ENCODE measurements at places on chromosomes 1 and 21.

- no peak for DNase-seq
Observed at GRCh38 chr21:36803051-36803645, 104.2 kb downstream of the SIM2 start.

GRCh38 chr1:112061056-112061455 lies 71.6 kb upstream of the KCND3 start:
- DNase-seq = no peak

- no peak for DNase-seq
Observed at GRCh38 chr1:224543453-224543852, 72.7 kb upstream of the CNIH3 start.

GRCh38 chr1:74502432-74502831 lies 10.0 kb downstream of the LRRC53 start:
- no peak for DNase-seq

- no peak for DNase-seq
Observed at GRCh38 chr1:104868794-104869193, 1119.1 kb downstream of the AMY1C start.

GRCh38 chr1:198889101-198889500 lies 250.3 kb downstream of the PTPRC start:
- DNase-seq = no peak

DNA sequence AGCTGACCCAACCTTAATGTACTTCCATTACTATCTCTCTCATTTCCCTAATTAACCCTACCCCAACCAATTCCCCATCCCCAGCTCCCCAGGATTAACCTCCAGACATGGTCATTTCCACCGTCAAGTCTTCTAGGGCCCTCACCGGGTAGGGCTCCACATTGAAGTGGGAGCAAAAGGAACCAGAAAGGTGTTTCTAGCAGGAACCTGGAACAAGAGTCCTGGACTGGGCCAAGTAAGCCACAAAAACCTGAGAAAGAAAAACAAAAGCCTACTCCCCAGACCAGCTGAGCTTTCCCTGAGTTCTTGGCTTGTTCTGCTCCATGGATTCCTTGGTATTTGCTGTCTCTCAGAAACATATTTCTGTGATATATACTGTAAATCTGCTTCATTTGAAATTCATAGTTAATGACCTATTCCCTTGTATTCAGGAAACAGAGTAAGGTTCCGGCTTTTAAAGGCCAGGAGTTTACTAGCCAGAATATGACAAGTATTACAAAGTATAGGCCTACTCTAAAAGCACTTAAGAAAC lies 58.4 kb downstream of the SYF2 start:
- DNase-seq = no peak

- DNase-seq = no peak
Observed at GRCh38 chr1:232982238-232982944, 32.0 kb downstream of the NTPCR start.

DNA sequence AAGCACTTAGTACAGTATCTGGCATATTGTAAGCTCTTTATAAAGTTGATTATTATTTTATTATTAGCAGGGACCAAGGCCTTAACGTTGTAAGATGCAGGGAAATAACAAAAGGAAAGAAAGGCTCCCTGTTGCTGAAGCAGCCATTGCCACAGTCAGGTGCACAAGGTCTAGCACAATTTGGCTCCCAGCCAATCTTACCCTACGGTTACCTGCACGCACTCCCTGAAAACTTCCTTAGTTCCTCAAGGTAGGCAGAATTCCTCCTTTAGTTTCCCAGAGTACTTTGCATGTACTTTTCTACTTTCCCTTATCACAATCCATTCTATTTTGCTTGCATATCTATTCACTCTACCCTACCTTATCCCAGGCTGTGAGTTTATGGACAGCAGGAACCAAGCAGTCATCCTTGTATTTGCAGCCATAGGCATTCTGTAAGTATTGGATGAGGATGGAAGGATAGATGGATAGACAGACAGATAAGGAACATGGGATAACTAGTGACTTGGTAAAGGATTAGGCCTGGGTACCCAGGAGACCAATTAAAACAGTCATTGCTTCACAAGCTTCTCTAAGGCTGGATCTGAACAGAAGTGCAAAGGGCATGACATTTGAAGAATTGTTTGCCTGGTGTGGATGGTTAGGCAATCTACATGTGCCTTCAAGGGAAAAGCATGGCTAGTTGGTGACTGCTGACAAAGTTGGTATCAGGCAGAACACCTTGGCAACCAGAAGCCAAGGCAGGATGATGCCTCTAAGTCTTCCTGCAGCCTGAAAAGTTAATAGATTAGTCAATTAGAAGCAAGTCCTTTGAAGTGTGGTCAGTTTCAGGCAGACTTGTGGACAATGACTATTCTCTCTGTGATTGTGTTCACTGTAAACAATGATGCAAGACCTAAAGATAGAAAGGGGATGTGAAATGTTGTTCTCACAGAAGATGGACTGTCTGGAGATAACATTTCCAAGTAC lies 20.8 kb upstream of the JAK1 start:
- no peak for DNase-seq

DNA sequence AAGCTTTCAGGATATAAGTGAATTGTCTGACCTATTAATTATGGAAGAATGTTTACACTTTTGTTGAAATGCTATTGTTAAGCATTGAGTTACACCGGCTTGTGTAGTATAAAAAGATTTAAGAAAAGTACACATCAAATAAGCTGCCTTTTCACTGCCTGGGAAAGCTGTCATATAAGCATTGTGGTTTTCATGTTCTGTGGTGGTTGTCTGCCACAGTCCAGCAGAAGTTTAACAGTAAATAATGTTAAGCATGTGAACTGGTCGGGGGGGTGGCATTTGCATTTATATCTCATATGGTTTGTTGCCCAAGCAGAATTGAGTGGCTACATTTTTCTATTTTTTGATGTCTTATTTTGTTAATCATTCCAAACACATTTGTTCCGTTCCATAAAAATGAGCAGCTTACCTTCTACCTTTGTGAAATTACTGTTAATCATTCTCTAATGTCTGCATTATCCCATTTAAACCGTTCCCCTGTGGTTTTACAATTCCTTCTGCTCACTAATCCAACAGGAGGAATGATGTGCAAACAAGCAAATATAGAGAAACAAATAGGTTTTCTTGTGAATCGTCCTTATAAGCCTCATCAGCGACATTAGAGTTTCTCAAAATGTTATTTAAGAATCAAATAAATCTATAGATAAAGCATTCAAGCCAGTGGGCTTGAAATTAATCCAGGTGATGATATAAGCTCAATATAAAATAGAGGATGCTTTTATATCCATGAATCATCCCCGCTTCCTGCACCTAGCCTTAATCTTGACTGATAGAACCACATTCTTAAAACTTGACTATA lies 160.8 kb upstream of the SAMSN1 start:
- no peak for DNase-seq

GRCh38 chr1:237811633-237812032 lies 79.1 kb downstream of the ZP4 start:
- DNase-seq = no peak

GRCh38 chr1:180156631-180157091 lies 2.0 kb downstream of the QSOX1 start:
- DNase-seq = no peak

GRCh38 chr21:34621434-34622350 lies 6.8 kb upstream of the RCAN1 start:
- no peak for DNase-seq

DNA sequence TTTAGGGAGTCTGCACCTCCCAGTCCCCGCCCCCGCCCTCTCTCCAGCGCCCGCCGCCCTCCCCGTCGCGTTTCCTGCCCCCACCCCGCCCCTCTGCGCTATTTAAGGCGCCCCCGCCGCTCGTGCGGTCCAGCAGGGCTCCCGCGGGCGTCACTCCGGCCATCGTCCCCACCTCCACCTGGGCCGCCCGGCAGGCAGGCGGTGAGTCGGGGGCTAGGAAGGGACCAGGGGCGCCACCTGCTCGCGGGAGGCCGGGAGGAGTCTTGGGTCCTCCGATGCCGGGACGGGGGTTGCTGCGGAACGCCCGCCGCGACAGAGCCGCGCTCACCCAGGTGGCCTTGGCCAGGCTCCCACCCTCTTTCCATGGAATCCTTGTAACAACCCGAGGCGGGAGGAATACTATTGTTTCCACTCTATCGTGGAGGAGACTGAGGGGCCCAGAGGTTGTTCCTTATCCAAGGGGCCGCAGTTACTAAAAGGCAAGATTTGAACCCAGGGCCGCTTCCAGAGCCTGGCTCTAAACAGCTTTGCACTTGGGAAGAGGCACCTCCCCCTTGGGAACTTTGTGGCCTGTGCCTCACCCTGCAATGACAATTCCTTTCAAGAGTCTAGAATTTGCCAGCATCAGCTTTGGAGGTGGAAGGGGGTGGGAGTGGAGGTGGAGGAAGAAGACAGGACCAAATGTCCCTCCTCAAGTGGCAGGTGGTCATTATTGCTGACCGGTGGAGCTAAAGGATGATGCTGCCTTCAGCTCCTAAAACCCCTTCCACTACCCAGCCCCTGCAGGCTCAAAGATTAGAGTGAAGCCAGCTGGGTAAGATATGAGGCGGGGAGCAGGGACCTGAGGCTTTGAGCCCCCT lies at the start of gene GJA4:
Gene GJA4, plus strand, starts transcription at position 132 of the 860 bp plus-strand sequence. CDS start 1,215 bp downstream, outside the sequence.
- DNase-seq = no peak

- no peak for DNase-seq
Observed at GRCh38 chr1:178060789-178061556, 32.9 kb upstream of the RASAL2 start.

GRCh38 chr1:41875487-41875886 lies 43.2 kb downstream of the HIVEP3 start:
- no peak for DNase-seq

DNA sequence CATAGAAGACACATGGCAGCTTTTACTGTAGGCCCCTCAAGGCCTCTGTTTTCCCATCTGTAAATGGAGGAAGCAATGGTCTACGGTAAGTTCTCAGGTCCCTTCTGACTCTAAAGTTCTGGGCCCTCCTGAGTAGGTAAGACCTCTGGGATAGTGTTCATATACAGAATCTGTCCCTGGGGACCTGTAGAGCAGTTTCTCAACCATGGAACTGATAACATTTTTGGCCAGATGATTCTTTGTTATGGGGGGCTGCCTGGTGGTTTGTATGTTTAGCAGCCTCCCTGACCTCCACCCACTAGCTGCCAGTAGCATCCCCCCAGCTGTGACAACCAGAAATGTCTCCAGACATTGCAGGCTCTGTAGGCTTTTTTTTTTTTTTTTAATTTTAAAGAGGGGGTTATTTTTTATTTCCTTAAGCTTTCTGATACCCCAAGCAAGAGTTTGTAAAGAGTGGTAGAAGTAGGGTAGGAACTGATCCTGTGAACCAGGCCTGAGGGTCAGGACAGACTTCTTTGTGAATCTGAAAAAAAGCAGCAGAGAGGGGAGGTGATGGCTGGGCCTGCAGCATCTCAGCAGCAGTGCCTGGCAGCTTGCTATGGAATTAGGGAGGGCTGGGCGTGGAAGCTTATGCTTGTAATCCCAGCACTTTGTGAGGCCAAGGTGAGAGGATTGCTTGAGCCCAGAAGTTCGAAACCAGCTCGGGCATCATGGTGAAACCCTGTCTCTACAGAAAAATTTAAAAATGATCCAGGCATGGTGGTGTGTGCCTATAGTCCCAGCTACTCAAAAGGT lies 20.2 kb upstream of the TCEA3 start:
- no peak for DNase-seq

- DNase-seq = no peak
Observed at GRCh38 chr1:219500327-219500897, 112.5 kb downstream of the ZC3H11B start.

- DNase-seq = no peak
Observed at GRCh38 chr21:37912616-37913015, 3.6 kb downstream of the KCNJ6 start.
